ENCODE measurements at places on chromosomes 3 and 15.

- DNase-seq, result no peak
Observed at GRCh38 chr3:54668236-54668635, 259.6 kb downstream of the LRTM1 start.

DNA sequence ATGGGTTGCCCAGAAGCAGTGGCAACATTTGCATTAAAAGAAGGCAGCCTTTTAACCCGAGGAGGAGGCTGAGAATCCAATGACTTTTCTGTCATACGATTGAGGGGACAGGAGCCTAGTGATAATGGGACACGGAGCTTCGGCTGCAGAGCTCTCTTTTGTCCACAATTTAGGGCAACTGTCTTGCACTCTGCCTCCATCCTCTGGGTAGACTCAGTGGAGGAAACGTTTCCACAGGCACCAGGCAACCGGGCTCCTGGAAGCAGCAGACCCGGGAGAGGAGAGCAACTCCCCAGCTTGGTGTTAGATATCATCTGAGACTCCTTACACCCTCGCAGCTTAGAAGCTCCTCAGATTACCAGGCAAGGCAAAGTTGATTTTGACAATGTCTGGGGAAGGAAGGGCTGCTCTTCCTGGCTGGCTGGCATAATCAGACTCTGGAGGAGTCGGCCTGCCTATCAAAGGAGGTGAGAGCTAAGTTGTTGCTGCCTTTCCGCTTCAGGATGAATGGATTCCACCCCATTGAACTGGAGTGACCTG, 43.5 kb upstream of the RNU6-1 start:
- no peak for DNase-seq

- DNase-seq, result no peak
Observed at GRCh38 chr15:73321496-73322450, 47.0 kb downstream of the HCN4 start.

DNA sequence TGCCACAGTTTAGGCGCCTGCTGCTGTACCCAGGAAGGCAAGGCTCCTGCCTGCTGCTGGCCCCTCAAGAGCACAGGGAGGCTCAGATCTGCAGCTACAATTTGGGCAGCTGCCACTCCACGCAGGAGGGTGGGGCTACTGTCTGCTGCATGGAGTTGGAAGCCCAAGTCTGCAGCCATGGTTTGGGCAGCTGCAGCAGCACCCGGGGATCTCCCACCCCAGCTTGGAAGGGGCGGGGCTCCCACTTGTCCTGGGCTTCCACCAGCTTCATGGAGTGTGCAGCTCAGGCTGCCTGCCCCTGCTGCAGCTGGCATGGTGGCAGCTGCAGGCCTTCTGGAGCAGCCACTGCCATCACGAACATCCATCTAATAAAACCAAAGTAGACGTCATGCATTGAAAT, 512.9 kb downstream of the PYDC2 start:
- DNase-seq, result no peak

DNA sequence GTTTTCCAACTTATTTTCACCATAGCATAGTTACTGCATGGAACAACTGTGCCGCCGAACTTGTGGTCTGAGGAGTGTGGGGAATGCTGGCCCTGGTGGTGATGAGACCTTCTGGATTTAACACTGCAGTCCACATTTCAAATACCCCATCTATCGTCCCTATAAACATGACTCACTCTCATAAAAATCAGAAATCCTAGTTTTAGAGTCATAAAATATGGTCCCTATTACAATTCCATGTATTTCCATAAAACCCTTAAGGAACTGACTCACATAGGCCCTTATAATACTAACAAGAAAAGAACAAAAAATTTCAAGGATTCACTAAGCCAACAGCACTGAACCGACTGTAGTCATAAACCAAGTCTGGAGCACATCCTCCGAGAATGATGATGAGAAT, 147.2 kb downstream of the FOXP1 start:
- DNase-seq, result no peak

DNA sequence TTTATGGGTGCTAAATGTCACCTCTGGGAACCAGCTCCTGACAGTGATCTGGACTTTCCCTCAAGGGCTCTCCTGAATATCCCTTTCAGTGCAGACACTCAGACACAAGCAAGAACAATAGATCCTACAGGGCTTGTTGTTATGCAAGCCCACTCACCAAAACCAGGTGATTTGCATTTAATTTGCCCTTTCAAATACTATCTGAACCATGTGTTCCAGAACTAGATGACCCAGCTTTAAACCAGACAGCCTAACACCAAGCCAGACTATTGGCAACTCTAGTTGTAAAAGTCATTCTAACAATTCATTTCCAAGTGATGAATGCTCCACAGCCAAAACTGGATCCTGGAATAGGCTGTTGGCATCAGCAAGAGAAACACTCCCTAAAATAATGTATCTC, 5.6 kb upstream of the ATP8B4 start:
- no peak for DNase-seq

DNA sequence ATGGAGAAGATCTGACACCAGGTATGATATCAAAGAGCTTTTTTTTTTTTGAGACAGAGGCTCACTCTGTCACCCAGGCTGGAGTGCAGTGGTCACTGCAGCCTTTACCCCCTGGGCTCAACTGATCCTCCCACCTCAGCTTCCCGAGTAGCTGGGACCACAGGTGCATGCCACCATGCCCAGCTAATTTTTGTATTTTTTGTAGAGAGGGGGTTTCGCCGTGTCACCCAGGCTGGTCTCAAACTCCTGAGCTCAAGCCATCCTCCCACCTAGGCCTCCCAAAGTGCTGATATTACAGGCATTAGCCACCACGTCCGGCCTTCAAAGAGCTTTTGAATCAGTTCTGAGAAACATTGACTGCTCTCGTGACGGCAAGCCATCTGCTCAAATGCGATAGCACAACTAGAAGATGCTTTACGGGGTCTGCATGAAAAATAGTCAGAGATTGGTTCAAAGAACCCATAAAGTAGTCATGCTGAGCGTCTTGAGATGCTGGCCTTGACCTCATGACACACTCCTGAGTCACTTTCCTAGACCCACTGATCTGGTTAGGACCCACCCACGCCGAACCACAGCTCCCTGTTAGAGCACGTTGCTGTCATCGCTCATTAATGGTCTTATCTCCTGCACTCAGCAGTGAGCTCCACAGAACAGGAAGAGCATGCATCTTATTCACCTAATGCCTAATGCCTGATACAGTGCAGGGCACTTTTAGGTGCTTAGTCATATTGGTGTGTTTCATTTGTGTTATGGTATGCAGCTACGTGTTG, 57.0 kb upstream of the NR2F2 start:
- DNase-seq, result no peak

DNA sequence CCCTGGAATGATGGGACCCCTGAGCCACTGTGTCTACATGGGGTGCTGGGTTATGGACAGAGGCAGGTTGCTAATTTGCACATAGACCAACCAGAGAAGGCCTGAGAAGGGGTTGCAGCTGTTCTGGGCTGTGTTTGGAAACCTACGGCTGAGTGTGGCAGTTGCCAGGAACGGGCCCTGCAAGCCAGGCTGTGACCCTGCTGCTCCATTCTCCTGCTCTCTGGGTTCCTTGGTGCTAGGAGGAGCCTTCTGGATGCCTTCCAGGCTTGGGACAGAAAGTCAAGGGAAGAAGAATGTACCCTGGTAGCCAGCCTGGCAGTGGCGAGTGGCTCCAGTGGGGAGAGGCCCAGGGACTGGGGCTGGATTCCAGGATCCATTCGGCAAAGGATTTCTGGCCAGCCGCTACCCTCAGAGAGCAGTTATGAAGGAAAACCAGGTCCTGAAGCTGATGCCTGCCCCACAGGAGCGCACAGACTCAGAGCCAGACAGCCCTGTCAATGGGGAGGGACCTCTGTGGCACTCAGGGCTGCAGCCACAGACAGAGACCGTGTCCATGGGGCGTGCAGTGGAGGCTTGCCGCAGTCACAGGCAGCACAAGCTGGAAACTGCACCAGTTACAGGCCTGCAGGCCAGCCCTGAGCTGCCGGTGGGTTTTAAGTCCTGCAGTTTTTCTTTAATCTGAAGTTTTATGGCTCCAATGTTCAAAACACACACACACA, 55.1 kb upstream of the ACAD9 start:
- no peak for DNase-seq

- no peak for DNase-seq
Observed at GRCh38 chr3:852033-852432, 240.8 kb upstream of the CNTN6 start.

DNA sequence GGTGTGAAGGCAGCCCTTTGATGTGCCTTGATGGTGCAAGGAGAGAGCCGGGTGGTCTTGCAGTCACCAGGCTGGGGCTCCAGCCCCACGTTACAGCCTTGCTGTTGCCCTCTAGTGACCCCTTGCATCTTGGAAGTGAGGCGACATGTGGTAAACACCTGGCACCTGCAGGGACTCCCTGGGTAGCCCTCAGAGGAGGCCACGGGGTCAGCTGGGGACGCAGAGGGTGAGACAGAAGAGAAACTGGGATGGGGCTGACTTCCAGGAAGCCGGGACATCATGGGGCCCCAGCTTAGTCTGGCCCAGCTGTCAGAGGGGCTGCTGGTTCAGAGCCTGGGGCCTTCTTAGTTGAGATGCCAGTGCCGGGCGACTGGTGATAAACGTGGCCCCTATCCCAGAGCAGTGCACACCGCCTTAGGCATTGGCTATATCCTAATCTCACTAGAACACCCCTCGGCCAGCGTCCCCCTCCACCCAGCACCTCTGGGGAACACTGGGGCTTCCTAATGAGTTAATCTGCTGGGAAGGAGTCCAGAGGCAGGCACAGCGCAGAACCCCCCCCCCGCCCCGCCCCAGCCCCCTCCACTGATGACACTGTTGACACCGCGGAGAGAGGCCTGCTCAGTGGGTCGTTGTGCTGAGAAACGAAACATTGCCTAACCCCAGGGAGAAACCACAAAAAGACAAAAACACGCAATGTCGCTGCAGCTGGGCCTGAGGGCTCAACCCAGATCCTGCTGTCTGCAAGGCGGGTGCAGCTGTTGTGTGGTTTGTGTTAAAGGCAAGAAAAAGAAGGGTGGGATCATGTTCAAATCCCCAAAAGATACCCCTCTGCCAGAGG, 60.5 kb upstream of the KLF13 start:
- peak; percentile 62 for DNase-seq

DNA sequence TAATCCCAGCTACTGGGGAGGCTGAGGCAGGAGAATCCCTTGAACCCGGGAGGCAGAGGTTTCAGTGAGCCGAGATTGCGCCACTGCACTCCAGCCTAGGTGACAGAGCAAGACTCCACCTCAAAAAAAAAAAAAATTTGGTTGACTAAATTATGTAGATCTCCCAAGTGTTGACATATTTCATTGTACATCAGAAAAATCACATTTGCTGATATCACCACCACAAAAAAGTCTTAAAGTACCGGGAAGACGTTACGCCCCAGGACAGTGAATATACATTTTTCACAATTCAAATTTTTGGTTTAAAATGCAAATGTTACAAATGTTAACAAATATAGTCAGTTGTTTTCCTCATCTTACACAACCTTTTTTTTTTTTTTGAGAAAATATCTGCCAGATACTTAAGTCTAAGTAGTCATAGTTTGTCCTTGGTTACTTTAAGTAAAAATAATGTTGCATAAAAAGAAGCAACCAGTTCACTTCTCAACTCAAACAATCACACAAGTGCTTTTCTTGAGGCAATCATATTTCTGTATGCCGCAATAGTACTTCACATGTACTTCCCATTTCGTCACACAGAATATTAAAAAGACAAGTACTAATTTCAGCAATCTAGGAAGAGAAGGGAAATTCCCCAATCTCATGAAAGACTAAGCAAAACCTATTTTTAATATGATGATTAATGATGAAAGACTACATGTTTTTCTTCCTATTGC, 41.0 kb upstream of the TCF12 start:
- DNase-seq, result no peak

DNA sequence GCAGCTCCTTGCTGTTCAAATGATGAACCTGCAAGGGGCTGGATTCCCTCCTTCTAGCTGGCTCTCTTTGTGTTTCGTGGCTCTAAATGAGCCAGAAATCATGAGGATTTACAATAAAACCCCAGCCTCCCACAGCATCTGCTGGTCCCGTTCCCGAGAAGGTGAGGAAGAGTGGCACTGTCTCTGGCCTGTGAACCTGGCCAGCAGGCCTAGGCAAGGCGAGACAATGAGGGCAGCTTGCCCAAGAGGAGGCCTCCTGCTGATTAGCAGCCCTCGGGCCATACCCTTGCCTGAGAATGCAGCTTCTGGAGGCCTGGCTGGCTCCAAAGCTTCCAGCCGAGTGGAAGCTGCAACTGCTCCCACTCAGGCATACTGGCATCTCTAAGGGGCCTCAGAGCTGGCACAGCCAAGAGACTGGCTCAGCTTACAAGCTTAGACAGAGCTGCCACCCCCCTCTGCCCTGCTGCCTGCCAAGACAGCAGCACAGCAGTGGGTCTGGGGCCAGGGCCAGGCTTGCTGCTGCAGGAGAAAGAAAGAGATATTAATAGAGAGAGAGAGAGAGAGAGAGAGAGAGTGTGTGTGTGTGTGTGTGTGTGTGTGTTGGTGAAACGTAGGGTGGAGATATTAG, 76.5 kb downstream of the HMG20A start:
- no peak for DNase-seq

GRCh38 chr3:10982782-10983181, 9.8 kb upstream of the SLC6A1 start:
- no peak for DNase-seq

DNA sequence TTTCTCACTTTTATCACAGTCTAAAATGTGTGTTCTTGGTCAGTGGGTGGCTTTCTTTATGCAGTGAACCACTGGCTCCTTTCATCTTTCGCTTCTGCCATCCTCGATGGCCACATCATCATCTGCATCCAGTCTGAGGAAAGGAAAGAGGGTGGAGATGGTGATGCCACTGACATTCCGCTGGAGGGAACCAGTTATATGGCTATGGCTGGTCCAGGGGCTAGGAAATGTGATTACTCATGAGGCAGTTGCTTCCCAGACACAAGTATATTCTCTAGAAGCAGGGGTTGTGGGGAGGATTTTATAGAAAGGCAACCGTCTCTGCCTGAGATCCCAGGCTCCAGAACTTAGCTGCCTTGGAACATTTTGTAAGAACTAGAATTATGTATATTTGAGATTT, 246.7 kb upstream of the AZI2 start:
- no peak for DNase-seq

- DNase-seq, result no peak
Observed at GRCh38 chr15:79365765-79366164, 54.9 kb downstream of the TMED3 start.

- no peak for DNase-seq
Observed at GRCh38 chr3:99473321-99473751, 165.1 kb upstream of the COL8A1 start.

GRCh38 chr3:54322354-54322753, 200.0 kb downstream of the CACNA2D3 start:
- no peak for DNase-seq

DNA sequence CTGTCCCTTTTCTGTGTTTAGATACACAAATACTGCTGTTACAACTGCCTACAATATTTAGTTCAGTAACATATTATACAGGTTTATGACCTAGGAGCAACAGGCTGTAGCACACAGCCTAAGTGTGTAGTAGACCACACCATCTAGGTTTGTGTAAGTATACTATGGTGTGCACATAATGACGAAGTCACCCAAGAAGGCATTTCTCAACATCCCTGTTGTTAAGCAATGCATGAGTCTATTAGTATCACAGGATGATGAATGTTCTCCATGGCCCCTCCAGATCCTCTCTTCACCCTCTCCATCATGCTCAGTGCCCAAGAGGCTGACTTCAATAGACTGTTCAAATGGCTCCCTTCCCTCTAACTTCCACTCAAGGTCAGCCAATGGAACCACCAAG, 14.6 kb upstream of the SEC62 start:
- no peak for DNase-seq

- DNase-seq, result no peak
Observed at GRCh38 chr3:46472736-46473135, 8.0 kb upstream of the LTF start.

- DNase-seq, result no peak
Observed at GRCh38 chr3:189204167-189204866, 32.5 kb downstream of the TPRG1 start.
